ENCODE measurements at places on chromosomes 2 and 18.

DNA sequence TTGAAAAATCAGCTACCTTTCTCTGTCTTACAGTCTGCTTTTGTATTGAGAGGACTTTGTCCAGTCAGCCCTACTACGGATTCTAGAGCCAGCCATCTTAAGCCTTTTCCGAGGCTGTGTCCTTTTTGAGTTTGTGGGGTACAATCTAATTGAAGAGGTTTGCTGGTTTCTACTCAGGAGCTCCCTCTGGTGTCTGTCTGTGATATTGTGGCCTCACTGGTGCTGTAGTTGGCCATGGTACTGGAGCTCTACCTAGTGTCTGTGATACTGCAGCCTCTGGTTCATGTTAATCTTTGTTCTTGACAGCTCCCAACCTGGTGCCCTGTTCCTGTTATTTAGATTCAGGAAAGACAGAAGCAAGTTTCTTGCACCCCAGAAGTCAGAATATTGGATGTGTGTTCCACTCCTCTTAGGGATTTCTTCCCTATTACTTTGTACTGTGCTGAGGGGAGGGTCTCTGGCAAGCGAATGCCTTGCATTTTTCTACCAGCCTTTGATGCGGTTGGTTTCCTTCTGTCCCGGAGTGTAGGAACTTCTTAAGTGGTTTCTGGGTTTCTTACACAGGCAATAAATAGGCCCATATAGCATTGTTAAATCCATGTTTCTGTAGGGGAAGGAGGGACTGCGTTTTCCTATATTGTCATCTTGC, 78.5 kb downstream of the ACSL3 start:
- peak; percentile 26 for DNase-seq

DNA sequence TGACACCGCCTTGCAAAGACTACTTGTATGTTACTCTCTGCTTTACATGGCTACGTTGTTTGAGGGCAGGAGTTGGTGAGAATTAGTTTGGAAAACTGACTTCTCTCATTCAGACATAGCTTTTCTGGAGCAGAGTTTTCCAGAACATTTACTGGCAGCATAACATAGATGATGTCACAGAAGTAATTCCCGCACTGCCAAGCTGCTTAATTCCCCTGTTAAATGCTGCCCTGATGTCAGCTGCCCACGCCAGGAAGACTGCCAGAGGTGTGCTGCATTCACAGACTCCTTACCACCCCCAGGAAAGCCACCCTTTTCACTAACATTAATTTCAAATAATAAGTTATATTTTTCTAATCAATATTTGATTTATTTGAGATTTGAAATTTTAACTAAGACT, 24.7 kb upstream of the PTPN2 start:
- no peak for DNase-seq

DNA sequence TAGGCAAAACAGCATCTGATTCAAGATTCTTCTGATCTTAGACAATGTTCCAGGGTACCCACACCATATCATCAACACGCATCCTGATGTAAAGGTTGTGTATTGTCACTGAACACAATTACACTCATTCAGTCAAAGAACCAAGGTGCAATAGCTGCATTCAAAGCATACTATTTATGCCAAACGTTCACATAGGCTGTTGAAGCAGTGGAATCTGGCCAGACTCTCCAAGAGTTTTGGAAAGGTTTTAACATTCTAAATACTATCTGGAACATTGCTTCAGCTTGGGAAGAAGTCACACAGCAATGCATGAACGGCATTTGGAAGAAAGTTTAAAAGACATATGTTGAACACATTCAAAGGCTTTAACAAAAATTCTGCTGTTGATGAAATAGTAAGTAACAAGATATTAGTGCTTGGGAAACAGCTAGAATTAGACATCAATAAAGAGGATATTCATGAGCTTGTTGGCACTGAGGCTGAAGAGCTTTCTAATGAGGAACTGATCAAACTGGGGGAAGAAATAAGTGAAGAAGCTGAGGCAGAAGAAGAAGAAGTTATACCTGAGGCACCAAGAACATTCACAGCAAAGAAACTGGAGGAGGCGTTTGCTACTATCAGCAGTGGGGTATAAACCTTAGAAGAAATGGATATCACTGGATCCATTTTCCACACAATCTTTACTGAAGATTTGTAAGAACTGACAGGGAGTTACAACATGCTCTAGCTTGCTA, 47.6 kb upstream of the MSH6 start:
- no peak for DNase-seq

DNA sequence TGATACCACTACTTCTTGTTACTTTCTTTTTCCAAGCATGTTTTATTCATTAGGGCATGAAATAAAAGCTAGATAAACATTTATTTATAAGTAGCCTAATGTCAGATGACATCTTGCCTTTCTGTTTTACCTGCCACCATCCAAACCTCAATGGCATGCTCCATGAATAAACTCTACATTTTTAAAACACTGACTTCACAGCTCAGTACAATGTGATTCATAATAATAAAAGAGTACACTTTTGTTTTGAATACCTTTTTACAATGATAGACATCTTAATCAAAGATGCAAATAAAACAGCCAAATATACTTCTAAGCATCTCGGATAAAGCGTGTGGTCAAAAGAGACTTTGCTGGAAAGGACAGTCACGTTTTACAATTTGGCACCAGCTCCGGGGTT, 88.2 kb downstream of the SPRED2 start:
- DNase-seq = no peak

DNA sequence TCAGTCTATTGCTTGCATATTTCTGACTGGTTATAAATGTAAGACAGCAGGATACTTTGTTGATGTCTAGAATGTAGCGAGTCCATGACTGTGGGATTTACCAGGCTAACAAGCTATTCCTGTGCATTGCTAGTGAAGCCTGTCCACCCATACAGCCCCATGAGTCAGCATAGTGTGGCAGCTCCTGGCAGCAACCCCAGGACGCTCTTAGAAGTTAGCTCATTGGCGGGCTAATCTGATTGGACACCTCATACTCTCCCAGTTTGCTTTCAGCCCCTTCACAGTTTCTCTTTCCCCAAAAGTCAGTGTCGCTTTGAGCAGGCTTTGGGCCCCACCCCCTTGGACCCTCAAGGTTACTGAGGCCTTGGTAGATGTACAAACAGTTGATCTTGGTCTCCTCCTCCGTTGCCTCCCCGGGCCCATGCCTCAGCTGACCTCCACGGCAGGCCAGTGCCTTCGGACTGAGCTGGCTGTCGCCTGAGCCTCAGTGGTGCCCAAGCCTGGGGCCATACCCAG, 48.0 kb downstream of the COA5 start:
- no peak for DNase-seq

DNA sequence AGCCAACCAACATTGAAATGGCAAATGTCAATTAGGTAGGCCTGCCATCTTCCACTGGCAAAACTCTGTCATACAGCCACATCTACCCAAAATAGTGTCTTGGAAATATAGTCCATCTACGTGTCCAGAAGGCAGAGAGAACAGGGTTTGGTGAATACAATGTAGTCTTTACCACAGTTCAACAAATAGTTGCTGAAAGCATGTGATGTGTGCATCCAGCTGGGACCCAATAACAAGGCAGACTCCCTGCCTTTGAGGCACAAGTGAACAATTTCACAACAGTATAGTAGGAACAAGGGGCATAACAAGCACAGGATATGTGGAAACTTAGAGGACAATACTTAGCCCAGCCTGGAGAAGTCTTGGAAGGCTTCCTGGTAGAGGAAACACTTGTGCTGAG, 72.6 kb downstream of the EVA1A start:
- DNase-seq = no peak

DNA sequence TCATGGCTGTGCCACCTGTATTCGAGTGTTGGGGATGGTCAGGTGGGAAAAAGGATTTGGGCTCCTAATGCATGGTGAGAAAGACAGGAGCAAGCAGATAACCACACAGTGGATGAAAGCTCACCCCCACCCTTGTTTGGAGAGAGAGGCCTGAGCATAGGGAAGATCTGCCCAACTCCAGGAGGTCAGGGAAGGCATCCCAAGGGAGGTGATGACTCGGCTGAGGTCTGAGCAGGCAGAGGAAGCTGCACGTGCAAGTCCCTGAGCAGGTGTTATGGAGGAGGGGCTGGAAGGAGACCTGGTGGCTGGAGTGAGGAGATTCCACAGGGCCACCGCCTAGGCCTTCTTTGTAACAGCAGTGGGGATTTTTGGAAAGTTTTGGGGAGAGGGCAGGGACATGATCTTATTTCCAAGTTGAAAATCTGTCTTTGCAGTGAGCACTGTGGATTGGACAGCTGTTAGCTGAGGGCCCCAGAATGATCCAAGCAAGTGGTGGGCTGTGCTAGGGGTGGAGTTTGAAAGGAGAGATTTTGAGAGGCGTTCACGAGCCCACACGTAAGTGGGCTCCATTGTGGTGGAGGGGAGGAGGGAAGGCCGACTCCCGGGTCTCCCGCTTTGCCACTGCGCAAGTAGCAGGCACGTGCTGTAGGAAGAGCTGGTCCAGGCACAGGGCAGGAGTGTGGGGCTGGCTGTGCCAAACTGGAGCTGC, 228.5 kb downstream of the GLI2 start:
- no peak for DNase-seq

DNA sequence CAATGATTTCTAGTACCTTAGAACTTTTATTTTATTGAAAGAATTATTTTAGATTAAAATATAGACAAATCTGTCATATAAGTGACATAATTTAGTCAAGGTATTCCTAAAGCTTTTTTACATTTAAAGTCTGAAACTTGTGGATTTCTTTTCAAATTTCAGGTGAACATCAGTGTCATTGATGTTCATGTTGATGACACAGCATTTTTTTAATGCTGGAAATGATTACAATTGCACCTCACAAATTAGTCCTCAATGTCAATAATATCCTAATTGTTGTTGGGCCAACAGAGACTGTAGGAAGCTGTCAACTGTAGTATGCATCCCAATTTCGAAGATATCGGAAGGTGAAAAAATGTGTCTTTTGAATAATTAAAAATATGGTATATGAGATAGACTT, 214.4 kb upstream of the ARL4C start:
- no peak for DNase-seq

DNA sequence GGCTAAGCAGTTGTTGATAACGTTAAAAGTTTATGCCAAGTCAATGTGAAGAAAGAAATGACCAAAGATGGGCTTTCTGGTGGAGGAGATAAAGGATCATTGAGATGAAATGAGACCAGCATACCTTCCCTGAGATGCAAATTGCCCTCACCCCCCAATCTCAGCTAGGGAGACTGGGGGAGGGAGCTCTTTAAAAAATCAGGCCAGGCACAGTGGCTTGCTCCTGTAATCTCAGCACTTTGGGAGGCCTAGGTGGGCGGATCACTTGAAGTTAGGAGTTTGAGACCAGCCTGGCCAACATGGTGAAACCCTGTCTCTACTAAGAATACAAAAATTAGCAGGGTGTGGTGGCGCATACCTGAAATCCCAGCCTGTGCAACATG, 30.9 kb upstream of the KCMF1 start:
- DNase-seq = no peak

- no peak for DNase-seq
Observed at GRCh38 chr2:237980087-237980486, 13.3 kb downstream of the UBE2F start.

DNA sequence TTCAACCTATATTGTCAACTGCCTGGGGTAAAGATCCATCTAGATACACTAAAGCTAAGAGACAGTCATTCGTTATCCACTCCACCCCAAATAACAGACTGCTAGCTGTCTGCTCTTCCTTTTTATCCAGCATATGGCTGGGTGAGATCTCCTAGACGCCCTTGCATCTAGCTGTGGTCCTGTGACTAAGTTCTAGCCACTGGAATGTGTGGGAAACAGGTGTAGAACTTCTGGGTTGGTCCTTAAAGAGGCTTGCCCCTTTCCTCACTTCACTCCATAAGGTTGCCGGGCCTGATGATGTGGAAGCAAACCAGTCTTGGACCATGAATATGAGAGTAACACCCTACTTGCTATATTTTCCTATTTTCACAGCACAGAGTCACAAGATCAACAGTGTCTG, 3.2 kb downstream of the COA5 start:
- DNase-seq = no peak

- DNase-seq = no peak
Observed at GRCh38 chr2:23524261-23524706, 139.3 kb downstream of the KLHL29 start.

GRCh38 chr18:72866442-72866900, 1.3 kb downstream of the NETO1 start:
- no peak for DNase-seq

GRCh38 chr18:49762191-49763077, 50.9 kb downstream of the ACAA2 start:
- no peak for DNase-seq

DNA sequence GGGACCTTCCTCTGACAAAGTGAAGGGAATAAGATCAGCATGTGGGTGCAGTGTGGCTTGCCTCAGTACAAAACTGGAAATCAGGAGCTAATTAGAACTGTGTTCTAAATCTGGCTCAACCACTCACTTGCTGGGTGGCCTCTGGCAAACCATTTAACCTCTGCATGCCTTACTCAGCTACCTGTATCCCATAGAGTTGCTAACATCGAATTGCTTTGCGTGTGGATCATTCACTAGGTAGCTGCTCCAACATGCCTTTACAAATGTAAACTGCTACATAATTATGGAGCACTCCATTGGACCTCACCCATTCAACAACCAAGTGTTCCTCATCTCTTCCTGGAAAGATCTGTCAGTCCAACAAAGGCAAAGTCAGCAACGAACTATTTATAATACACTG, 19.0 kb downstream of the PLEKHM3 start:
- no peak for DNase-seq

GRCh38 chr2:175003875-175004729, 1.1 kb downstream of the CHN1 start:
- no peak for DNase-seq

DNA sequence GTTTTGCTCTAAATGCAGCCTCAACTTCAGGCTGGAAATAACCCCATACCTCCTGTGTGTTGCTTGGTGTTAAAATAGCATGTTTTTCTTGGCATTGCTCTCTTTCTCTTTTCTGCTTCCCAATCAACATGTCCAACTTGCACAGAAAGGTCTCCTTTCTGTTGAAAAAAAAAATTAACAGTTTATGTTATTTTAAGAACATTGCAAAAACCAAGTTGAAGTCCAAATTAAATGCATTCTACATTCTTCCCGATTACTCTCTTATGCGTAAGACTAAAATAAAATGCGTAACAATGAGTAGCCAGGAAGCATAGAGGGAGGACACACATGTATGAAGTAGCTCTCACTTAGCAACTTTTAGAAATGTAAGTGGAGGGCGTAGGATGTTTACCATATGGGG, 1406.1 kb upstream of the NXPH2 start:
- no peak for DNase-seq

GRCh38 chr2:39124746-39125057, 3.9 kb upstream of the SOS1 start:
- no peak for DNase-seq

All from stimulated activated CD8-positive, alpha-beta memory T cell treated with anti-CD3 and anti-CD28 coated beads, Interleukin-7, amount 100 ng/mL, for 48 hours (primary cell).